ENCODE measurements at places on chromosomes 3 and 15.

- peak; percentile 48 for DNase-seq
These were observed 7.0 kb upstream of the CD276 start for GRCh38 chr15:73677146-73677607.

- DNase-seq, result no peak
These were observed 155.7 kb downstream of the NEK10 start for GRCh38 chr3:27213450-27213849.

GRCh38 chr3:187296058-187296457 is 4.5 kb upstream of the MASP1 start:
- no peak for DNase-seq

- DNase-seq, result no peak
These were observed 22.4 kb downstream of the PRKCI start for GRCh38 chr3:170244576-170244975.

- DNase-seq, result no peak
These were observed 23.9 kb downstream of the CACNA2D2 start for GRCh38 chr3:50479523-50479922.

GRCh38 chr3:88101142-88101541 is 42.1 kb downstream of the ZNF654 start:
- DNase-seq, result no peak

DNA sequence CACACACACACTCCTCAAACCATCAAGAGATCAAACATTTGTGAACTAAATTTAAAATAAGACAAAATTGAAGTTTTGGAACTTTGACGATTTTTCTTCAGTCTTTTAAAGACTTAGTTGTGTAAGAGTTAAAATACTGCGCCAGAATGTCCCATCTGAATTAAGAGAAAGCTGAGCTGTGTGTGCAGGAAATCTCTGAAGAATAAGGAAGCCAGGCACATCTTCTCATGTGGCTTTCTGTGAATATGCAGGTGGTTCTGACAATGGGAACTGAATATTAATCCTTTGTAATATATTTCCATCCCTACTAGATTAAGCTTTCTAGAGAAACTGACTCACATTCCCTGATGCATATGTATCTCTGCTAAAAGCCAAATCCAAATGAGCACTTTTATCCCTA is 60.1 kb upstream of the ICE2 start:
- DNase-seq, result no peak

DNA sequence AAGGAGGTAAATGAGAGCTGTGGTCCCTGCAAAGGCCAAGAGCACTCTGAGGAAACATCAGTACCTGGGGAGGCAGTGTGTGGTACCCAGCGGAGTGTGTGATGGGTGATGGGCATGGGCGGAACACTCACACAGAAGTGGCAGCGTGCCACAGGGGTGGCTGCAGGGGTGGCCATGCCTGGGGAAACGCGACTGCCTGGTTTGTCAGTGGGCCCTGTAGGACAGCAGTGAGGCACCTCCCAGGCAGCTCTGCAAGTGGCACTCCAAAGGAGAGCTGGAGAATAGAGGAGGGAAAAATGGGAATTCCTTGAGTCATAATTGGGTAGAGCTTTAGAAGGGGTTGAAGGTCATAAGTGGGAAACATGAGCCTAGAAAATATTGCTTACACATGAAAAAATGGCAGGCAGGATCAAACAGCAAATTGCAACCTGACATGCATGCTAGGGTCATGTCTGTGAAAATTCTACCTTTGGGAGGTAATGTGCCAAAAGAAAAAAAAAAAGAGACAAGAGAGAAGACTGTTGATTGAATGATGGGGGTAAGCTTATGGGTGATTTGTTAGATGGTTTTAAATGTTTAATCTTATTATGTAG is 138.4 kb downstream of the RPLP1 start:
- DNase-seq, result no peak

DNA sequence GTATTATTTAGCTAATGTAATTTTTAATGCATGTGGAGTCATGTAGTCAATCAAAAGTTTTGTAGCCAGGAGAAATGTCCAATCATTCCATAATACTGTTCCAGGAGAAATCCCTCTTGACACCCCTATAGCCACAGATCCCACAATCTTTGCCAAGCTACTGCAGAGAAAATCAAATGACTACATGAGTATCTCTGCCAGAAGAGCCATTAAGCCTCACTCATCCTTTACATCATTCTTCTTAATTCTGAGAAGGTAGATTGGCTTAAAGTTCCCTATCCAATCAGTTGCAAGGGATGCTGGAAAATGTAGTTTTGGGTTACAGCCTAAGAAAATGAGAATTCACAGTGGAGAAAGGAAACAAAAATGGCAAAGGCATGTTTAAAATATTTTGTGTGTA is 502.1 kb downstream of the ZBBX start:
- DNase-seq, result no peak

- DNase-seq, result no peak
These were observed 131.7 kb downstream of the CADM2 start for GRCh38 chr3:85090495-85090894.

DNA sequence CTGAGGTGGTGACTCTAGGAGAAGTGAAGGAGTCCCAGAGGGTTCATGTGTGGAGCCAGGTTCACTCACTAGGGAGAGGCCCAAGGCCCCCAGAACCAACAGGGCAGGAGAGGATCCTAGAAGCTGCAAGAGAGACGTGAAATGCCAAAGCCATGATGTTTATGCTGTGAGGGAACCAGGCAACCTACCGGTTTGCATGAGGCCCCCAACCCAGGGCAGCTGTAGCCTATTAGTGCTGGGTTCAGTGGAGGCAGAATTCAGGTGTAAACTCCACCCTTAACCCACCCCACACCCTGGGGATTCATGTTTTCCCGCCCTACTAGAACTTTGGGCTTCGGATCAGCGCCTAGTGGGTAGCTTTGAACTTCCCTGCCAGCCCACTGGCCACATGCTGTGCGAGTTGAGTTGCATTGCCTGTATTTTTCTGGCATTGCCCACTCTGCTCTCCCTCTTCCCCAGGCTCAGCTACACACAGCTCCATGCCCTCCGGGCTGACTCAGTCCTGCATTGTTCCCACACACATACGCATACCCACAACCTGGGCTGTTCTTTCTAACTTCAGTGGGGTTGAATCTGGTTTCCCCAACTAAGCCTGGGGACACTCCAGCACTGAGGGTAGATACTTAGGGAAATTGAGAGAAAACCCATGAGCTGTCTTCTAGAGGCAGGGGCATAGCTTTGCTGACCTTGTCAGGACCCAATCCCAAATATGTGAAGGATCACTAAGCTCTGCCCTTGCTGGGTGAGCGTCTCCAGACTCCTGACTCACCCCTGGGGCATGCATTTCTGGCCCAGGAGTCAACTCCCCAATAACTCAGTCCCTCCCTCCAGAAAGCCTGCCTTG is 2.0 kb upstream of the ZBTB47 start:
- no peak for DNase-seq

DNA sequence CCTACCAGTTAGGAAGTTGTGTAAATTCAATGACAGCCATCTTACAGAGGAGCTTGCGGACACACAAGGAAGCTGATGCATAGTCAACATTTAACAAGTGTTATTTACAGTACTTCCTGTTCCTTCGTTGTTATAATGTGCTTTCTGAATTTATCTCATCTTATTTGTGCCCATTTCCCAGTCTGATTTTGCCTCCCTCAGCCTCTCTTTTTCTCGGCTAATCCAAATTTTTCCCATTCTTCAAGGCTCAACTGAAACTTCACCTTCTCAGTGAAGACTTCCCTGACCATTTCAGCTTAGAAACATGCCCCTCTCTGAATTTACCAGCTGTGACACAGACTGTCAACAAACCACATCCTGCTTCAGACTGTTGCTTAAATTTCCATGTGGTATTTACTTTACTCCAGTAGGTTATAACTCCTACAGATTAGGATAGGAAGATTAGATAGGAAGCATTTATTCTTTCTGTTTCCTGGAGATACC is 55.7 kb upstream of the CP start:
- DNase-seq, result no peak

- no peak for DNase-seq
These were observed 337.8 kb upstream of the NR2E3 start for GRCh38 chr15:71472566-71472965.

- no peak for DNase-seq
These were observed 902 bp downstream of the CMTM6 start for GRCh38 chr3:32501783-32502117.

DNA sequence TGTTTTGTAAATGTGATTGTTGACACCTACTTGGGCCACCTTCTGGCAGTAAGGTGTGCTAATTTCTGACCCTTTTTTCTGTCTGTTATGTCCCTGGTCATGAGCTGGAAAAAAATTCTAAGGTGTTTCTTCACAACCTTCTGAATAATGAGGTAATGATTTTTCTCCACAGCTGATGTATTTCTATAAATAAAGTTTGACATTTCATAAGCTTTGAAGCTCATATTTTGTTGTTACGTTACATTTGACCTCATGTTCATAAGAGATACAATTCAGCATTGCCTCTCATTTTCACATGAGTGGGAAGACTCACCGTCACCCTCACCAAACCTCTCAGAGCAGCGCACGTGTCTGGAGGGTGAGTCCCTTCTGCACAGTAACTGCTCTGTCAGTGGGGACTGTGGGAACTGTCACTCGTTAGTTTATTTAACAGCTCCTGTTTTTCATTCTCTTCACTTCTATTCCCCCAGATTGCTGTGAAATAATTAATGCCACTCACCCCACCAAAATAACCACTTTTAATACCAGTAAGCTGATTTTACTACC is 140.9 kb downstream of the PLCL2 start:
- DNase-seq, result no peak

- no peak for DNase-seq
These were observed 110.8 kb downstream of the VGLL4 start for GRCh38 chr3:11532931-11533391.

GRCh38 chr3:121786485-121786884 is 36.9 kb upstream of the GOLGB1 start:
- DNase-seq, result no peak

DNA sequence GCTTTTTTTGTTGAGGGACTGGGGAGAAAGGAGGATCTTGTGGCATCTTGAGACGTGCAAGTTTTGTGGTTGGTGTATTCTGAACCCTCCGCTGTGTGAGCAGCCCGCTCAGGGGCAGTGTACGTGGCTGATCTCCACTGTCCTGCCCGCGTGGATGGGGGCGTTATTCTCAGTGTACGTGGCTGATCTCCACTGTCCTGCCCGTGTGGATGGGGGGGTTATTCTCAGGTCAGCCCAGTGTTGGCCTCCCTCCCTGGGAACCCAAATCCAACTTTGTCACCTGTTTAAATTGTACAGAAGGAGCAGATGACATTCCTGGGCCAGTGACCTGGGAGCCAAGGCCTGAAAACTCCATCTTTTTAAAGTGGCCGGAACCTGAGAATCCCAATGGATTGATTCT is 84.0 kb downstream of the PGPEP1L start:
- DNase-seq, result no peak

DNA sequence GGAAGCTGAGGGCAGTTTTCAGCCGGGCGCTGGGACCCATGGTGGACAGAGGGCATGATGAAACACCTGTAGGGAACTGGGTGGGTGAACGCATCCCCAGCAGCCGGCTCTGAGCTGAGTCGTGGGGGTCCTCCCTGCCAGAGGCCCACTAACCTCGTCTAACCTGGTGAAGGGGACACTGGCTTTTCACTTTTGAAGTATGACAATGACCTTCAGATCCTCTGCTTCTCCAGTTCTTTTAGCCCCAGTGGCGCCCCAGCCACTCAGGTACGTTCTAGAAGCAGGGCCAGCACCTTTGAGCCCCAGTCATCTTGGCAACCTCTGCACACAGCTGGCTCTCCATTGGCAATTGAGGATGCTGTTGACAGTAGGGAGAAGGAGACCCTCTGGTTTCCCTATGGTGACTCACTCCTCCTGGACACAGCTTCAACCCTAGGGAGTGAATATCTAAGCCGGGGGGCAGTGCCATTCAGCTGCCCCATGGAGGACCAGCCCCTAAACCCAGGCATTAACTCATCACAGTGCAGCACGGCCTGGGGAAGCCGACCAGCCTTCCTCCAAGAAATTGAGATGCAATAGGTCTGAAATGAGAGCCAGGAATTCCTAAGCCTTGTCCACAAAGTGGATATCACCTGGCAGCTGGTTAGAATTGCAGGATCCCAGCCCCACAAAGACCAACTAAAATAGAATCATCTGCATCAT is 46.1 kb downstream of the CMTM6 start:
- no peak for DNase-seq

- DNase-seq, result no peak
These were observed 25.1 kb downstream of the ETV5 start for GRCh38 chr3:186083746-186084145.

GRCh38 chr15:45064386-45064785 is 41.4 kb downstream of the SORD start:
- no peak for DNase-seq

DNA sequence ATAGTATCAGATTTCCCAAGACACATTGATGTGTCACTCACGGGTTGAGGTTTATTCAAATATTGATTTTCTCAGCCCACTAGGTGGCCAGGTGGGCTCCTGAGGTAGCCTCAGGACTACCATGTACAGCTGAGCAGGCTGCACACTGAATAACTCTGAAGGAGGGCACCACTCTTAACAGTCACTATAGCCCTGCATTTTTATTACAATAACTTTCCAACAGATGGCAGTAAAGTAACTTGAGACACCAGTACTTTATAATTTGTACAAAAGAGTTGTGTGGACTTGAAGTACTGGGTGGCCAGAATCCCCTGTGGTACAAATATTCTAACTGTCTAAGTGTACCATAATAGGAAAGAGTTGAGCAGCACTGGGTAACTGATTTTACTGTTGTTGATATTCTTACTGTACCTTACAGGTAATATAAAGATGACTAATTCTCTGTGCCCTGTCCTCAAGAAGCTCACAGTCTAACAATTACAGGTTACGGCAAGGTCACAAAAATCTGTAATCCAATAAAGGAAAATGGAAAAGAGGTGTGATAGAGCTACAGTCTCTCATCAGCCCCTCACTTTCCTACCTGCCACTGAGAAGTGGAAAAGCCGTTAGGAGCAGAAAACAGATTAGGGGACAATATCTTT is 76.0 kb downstream of the ETFA start:
- no peak for DNase-seq

GRCh38 chr15:90760661-90761232 is 43.6 kb downstream of the BLM start:
- DNase-seq, result no peak

GRCh38 chr3:12993517-12994356 is 79.5 kb downstream of the IQSEC1 start:
- DNase-seq, result no peak

DNA sequence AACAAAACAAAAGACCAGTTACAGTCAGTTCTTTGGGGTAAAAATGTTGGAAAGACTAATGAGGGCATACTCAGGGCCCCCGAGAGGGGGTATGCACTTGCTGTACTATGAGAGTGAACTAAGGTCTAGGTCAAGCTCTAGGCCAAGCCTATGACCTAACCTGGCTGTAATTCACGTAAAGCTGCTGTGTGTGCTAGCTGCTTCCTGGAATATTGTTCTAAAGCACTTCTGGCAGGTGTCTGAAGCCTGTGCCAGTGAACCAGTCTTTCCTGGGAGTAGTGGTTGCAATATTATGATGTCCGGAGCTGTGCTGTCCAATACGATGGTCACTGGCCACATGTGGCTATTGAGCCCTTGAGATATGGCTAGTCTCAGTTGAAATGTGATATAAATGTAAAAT is 13.1 kb upstream of the CX3CR1 start:
- DNase-seq, result no peak

DNA sequence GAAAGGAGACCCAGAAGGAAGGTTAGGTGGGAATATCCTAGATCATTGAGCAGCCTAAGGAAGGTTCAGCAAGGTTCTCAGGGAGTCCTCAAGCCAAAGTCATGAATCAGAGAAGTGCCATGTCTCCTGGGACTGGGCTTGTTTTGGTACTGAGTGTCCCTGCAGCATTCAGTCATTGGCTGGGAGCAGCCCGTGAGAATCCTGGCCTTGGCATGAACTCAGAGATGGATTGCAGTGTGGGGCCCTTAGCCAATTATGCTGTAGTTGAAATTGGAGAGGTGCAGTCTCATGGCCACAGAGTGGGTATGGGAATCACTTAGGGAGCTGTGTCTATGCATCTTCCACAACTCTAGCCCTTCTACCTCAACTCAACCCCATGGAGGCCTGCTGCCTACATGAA is 17.0 kb upstream of the PPM1L start:
- DNase-seq, result no peak

Data from T-helper 9 cell (primary cell).